HFFc6 (cell line): ENCODE measurements at places on chromosomes 2 and 18. TPM values are rescaled to one million over a fixed set of nuclear protein-coding genes. Genes with fewer than 3 reads are reported as not detected.

The CXCR1 gene
- total RNA-seq = not detected in 3 replicates

The CAPN14 gene
- total RNA-seq = 0.11 to 0.15 TPM (median 0.14 TPM) in 3 replicates

DNA sequence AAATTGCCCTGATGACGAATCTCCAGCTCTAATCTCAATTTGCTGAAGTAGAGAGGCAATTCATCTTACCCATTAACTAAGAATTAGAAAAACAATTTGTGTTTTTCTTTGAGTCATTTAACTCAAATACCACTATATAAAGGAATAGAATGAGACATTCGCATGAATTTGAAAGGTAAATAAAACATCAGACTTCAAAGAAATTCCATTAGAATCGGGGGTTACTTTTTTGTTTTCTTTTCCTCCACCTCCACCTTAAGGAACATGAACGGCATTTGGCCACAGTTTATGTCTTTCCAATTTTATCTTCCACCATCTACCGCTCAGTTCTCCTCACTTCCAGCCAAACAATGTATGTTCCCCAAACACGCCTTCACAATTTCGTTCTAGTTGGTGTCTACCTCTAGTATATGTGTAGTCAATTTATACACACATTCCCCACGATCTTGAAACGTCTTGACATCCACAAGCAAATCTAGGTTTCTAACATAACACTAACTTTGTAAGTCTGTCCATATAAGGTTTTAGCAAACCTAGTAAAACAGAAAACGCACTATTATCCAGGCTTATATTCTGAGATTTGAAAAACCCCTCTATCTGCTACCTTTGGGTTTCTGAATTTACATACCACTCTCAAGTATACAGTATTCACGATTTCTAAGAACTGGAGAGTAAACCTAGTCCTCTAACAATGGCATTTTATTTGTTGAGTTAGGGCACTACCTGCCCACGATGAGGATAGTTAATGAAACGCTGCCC, 1.2 kb upstream of the SMCHD1 start:
- DNase-seq = no peak

GRCh38 chr18:58754544-58755068, 83.3 kb downstream of the MALT1 start:
- no peak for DNase-seq

DNA sequence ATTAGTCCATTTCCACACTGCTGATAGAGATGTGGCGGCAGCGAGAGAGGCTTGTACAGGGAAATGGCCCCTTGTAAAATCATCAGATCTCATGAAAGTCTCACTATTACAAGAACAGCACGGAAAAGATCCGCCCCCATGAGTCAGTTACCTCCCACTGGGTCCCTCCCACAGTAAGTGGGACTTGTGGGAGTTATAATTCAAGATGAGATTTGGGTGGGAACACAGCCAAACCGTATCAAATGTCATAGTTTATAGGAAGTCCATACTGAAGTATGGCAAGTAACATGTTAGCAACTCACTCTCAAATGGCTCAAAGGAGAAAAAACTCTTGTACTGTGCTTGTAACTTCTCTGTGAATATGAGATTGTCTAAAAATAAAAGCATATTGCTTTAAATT, 56.1 kb downstream of the FARP2 start:
- DNase-seq = peak; percentile 72

DNA sequence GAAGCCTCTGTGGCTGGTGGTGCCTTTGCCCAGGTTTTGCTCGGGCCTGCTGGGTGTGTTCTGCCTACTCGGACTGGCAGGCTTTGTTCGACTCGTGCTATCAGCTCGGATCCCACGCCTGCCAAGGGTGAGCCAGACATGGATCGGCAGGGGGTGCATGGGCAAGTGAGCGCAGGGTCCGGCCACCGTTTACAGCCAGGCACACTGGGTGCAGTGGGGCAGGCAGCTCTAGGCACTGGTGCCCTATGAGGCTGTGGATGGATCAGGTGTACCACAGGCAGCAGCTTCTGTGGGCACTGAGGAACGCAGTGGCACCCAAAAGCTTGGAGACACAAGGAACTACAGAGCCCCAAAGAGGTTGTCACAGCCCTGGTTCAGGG, 25.6 kb downstream of the MARCHF7 start:
- DNase-seq = no peak

DNA sequence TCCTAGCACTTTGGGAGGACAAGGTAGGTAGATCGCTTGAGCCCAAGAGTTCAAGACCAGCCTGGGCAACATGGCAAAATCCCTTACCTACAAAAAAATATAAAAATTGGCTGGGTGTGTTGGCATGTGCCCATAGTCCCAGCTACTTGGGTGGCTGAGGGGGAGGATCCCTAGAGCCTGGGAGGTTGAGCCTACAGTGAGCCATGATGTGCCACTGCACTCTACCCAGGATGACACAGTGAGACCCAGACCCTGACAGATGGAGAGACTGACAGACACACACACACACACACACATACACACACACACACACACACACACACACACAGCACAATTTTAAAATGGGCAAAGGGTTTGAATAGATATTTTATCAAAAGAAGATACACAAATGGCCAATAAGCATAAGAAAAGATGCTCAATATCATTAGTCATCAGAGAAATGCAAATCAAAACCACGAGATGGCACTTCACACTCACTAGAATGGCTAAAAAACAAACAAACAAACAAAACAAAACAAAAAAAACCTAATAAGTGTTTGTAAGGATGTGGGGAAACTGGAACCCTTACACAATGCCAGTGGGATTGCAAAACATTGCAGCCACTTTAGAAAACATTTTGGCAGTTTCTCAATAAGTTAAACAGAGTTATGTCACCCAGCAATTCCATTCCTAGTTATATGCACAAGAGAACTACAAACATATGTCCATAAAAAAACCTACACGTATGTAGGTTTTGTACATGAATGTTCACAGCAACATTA, 42.3 kb downstream of the BAZ2B start:
- DNase-seq = no peak

DNA sequence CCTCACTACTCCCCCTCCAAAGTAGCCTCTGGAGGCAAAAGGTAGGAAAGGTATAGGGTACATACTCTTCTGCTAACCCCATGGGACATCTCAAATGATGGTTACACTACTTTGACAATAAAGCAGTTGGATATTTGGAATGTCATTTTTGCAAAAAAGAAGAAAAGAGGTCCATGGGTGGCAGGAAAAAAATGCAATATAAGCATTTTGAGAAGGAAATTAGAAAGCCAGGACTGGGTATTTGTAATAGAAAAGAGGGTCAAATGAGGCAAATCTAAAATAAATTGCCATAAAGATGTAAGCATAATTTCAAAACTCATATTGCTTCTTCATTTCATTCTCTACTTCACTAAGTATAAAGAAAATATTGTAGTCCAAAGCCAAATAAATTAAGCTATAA, 280.2 kb downstream of the NOL4 start:
- DNase-seq = no peak

GRCh38 chr2:168076731-168077130, 170.7 kb downstream of the STK39 start:
- no peak for DNase-seq

- peak; percentile 84 for DNase-seq
Observed at GRCh38 chr2:172281648-172282570, 145.5 kb upstream of the ITGA6 start.
